ENCODE measurements at places on chromosomes 13 and 19. TPM values are rescaled to one million over a fixed set of nuclear protein-coding genes. Genes with fewer than 3 reads are reported as not detected.

The ZNF254 gene
- total RNA-seq, result 12.5 TPM

The PTH2 gene
- not detected for total RNA-seq

The WDR88 gene
- total RNA-seq, result not detected

The CFAP97D2 gene
- not detected for total RNA-seq

The SBK2 gene
- 205 TPM for total RNA-seq

The LRG1 gene
- total RNA-seq, result 0.35 TPM

The NDUFS7 gene
- 281 TPM for total RNA-seq

The RUBCNL gene
- 1.0 TPM for total RNA-seq

The SPRED3 gene
- total RNA-seq, result 0.85 TPM

The ZNF836 gene
- 5.6 TPM for total RNA-seq

The FGF9 gene
- total RNA-seq, result 3.7 TPM

The DPF1 gene
- total RNA-seq, result not detected

The TMPRSS9 gene
- not detected for total RNA-seq

The ZNF625 gene
- total RNA-seq, result 7.0 TPM

The C1QTNF9B gene
- not detected for total RNA-seq

The LGI4 gene
- total RNA-seq, result 27.4 TPM

The CYP4F2 gene
- total RNA-seq, result not detected

The RHPN2 gene
- total RNA-seq, result 2.2 TPM

The HSD17B14 gene
- total RNA-seq, result 4.0 TPM

The COX6B2 gene
- total RNA-seq, result not detected

The LIG1 gene
- total RNA-seq, result 8.4 TPM

The KLK1 gene
- 0.82 TPM for total RNA-seq
